ENCODE measurements at places on chromosomes 2 and 18. TPM values are rescaled to one million over a fixed set of nuclear protein-coding genes. Genes with fewer than 3 reads are reported as not detected.

The CPLX4 gene
- not detected for total RNA-seq

The PRSS56 gene
- not detected for total RNA-seq

The GAL3ST2 gene
- total RNA-seq, result not detected

The ATP6V1C2 gene
- total RNA-seq, result 0.23 TPM

The LINC00305 gene
- not detected for total RNA-seq

The MROH2A gene
- total RNA-seq, result not detected

The SNORC gene
- 0.12 TPM for total RNA-seq
